ENCODE measurements at places on chromosomes 2 and 18.

- peak; percentile 38 for DNase-seq
These were observed 820 bp downstream of the MTCL1 start for GRCh38 chr18:8705961-8706790.

GRCh38 chr2:134660626-134661402, 58.0 kb downstream of the TMEM163 start:
- DNase-seq: no peak

DNA sequence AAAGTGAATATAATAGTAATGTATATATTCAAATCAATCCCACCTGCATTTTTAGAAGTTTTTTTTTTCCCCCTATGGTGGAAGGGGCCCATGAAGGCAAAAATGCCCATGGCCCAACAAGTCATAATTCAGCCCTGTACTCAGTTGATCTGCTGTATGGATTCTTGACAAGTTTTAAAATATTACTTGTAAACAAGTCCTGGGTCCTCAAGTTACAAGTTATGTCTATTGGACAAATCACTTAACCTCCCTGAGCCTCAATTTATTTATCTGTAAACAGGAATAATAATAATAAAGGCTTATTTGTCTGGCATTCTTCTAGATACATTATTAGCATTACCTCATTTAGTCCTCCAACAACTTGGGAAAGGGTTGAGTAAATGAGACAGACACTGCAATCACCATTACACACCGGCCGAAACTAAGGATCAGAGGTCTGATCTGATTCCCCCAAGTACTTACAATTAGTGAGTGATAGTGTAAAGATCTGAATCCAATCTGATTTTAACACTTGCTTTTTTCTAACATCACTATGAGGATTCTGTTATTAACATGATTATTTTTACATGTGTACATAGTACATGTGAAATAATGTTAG, 66.1 kb downstream of the PDE1A start:
- DNase-seq: no peak

- DNase-seq: no peak
These were observed 89.6 kb downstream of the GBX2 start for GRCh38 chr2:236078297-236079255.

- no peak for DNase-seq
These were observed 36.0 kb upstream of the CCDC195 start for GRCh38 chr2:224751996-224752698.

DNA sequence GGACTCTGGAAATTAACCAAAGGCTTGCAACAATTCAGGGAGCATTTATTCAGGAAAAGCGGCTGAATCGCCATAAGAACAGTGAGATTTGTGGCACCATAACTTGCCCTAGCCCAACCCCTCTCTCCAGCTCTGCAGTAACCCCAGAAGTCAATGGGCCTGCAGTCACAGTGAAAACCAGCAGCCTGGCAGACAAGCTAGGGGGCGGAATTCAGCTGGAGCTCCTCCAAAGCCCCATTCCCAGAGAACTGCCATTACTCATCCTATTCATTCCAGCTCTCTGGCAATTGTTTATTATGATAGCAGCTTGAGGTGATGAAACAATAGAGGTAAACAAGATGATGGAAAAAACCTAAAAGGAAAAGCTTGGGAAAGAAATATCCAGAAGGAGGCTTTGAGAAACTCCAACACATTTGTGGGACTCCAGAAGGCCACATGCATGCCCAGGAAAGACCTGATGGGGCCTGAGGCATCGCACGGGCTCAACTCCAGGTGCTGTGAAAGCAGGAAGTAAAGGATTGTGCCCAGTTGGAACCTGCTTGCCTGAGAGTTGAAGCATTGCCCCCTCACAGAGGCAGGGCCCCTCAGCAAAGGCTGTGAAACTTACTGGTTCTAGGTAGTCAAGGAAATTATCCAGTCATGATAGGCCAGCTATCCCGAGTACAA, 126.7 kb downstream of the TWIST2 start:
- DNase-seq: no peak

DNA sequence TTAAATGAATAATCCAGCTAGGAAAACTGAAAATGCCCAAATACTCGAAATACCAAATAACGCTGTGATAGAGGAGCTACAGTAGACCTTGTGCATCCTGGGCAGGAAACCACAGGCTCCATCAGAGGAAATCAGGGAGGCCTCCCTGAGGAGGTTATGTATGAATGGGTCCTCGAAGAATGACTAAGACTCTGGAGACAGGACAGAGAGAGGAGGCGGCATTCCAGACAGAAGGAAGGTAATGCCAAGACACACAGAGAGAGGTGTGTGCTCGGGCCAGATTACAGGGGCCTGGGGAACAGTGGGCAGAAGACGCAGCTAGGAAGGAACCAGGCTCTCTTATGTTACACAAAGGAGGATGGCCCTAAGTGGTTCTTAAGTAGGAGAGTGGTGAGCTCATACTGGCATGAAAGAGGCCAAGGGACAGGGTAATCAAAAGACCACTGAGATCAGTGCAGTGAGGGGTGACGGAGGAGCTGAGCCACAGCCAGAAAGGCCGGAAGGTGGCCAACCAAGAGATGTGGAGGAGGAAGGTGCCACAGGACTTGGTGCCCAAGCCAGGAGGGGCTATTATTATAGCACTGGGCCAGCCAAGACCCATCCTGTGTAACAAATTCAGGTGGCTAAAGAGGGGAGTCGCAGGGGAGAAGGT, 9.9 kb downstream of the ST3GAL5 start:
- DNase-seq: no peak

DNA sequence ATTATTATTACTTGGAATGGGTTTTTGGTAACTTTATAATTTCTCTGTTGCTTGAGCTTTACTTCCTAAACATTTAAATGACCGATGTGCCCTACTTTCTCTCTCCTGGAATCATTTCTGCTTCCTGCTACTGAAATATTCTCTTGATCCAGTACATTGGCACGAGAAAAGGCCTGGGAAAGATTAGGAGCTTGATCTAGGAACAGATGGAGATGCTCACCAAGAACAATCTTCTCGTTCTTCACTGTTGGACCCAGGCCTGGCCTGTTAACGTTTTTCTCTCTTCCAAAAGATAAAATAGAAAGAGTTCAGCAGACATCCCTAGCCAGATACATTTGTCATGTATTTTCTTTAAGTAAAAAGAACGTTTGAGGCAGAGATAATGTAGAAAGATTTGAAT, 1356.8 kb upstream of the CRIM1 start:
- no peak for DNase-seq

DNA sequence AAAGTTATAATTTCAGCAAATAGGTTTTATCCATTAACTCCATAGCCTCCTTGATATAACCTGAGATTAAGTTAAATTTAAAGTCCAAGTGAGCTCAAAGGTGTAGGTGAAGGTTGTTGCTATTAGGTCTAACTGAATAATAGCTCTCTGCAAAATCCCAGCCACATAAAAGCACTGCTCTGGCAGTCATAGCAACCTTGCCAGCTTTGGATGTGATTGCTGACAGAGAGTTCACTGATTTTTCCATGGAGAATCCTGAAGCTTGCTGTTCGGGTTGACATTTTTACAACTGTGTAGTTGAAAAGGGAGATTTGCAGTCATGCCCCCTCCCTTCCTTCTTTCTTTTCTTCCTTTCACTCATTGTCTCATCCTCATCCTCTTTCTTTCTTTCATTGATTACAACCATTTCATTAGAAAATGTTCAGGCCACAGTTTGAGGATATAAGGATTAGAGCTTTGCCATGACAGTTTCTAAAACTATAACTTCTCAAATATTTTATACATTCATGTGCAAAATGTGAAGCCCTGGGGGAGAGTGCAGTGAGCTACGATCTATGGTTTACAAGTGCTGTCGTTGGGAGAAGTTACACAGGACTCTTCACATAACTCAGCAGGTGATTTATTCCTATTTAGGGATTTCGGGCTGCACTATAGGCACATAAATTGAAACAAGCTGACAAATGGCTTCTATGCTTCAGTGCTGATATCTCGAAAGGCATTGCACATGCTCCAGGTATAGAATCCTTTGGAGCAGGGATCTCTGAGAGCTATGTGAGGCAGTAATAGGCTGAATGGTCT, 193.8 kb downstream of the LRRTM4 start:
- DNase-seq: no peak

DNA sequence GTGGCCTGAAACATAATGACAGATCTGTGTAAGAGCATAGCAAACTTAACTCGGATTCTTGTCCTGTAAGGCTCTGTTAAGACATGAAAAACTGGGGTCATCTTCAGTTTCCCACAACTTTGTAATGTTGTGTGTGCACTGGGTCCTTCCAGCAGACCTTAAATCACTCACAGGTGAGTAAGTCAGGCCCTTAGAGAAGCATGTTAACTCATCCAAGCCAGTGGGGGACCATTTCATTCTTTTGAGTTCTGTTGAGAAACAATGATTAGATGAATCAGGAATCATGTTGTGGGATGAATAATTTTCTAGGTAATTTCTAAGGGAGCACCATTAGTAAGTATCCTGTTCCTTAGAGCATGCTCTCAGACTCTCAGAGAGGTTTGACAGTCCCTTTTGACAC, 167.1 kb downstream of the ESCO1 start:
- DNase-seq: no peak

GRCh38 chr2:168237741-168238140, 9.7 kb downstream of the STK39 start:
- no peak for DNase-seq

GRCh38 chr2:115199966-115200365, 757.5 kb downstream of the DPP10 start:
- DNase-seq: no peak

DNA sequence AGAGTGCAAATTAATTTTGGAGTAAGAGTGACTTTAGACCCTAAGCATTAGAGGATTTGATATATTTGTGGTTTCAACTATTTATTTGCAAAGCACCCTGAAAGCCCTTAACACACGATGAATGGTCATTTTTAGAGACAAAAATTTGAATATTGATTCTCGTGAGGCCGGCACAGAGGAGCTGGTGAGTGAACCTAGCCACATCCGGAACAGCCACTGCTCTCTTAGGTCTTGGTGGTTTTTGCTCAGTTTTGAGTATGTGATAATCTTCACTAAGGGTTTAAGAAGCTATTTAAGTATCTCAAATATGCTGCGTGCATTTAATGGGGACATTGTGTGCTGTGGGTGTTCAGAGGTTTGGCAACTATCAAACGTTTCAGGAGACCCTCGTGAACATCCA, 204.8 kb downstream of the TSN start:
- DNase-seq: no peak

All from hematopoietic multipotent progenitor cell treated with erythropoietin and hydrocortisone succinate and interleukin-3 and kit ligand, for 4 days (in vitro differentiated cells).